ENCODE measurements at places on chromosomes 1 and 21.

GRCh38 chr1:45051005-45051772 is 39.1 kb downstream of the UROD start:
- no peak for DNase-seq

DNA sequence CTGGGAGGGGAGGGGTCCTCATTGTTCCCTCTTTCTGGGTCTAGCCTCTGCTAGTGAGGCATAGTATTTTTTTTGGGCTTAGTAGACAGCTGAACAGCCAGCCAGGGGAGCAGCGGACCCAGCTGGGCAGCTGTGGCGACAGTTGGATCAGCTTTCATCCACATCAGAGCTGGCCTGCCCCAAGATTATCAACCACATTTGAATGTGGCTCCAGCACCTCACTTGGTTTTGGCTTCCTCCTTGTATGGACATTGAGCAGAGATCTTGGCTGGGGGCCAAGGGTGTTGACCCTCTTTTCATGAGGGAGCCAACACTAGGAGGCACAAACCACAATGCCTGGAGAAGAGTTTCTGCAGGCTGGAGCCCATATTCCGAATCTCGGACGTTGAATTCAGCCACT is 25.0 kb downstream of the WNT4 start:
- DNase-seq: no peak

DNA sequence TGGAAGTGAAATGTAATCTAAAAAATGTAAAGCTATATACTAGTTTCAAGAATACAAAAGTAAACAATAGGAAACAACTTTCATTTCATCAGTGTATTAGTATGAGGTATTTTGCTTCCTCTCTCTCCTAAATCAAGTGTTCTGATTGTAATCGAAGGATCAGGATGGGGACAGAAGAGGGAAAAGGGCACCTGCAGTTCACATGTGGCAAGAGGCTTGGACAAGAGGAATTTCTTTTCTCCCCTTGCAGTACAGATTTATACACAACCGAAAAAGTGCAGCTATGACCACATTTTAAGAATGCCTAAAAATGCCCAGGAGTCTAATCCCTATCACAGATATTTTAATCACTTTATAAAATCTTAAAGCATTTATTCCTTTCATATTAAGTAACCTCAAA is 63.7 kb downstream of the NRIP1 start:
- no peak for DNase-seq

DNA sequence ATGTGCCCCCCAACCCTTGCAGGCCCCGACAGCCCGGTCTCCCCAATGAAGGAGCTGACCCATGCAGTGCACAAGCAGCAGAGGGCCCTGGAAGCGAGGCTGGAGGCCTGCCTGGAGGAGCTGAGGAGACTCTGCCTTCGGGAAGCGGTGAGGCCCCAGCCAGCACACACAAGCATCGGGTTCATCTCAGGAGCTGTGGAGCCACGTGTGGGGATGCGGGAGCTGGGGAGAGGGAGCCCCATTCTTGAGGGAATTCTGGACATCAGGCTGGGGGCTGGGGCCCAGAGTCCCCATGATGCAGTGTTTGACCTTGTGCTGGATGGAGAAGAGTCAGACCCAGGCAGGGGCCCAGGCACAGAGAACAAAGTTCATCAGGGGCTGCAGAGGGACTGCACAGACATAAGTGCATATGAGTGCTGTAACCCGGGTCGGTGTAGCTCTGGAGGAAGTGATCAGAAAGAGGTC is 4.8 kb downstream of the INAVA start:
- no peak for DNase-seq

DNA sequence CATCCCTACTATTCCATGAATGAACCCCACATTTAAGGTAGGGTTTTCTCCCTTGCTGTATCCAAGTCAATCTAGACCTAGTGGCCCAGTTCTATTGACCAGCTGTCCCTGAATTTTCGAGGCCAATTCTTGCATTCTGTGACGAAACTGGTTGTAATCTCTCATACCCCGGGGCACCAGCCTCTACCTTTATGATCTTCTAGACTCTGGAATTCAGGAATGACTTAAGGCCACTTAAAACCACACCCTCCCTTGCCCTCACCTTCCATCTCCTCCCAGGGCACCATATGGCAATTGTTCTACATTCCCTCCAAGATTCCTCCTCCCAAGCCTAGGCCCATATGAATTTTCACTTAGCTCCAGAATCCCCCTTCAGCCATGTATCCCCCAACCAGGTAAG is 48.9 kb downstream of the RHOU start:
- DNase-seq: no peak

DNA sequence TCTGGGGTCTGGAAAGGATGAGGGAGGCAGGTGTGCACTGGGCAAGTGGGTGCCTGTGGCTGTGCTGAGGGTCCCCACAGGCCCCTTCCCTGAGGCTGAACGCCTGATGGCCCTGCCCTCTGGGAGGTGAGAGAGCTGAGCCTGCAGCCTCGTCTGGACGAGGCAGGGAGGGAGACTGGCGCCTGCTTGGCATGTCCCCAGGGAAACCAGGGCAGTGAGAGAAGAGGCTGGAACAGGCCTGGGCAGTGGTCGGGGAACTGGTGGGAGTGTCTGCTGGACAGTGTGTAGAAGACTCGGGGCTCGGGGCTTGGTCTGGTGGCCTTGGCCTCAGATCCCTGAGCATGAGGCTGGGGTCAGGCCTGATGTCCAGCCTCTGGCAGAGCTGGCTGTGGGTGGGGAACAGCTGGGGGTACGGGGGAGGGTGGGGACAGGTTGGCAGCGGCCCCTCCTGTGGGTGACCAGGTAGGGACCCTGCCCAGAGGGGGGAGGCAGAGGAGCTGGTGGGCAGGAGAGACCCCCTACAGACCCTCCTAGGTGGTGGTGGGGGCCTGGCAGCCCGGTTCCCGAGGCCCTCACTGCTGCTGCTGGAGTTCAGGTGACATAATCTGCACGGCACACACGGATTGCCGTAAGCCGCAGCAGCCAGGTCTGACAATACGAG is 30.8 kb upstream of the PLCH2 start:
- no peak for DNase-seq

DNA sequence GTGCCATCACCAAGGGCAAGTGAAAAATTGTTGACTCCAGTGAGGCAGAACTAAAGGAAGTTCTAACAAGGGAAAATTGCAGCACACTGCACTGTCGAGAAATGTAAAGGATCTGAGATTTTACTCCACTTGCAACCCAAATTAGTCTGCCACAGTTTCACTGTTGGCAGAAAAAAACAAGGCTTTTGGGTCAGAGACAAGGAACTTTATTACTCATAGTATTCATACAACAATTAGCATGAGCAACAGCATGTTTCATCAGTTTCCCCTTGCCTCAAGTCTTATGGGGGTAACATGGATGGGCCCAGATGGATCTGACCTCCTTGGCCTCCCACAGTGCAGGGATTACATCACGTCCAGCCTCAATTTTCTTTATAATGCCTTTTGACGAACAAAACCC is 125.3 kb downstream of the LTN1 start:
- DNase-seq: no peak

DNA sequence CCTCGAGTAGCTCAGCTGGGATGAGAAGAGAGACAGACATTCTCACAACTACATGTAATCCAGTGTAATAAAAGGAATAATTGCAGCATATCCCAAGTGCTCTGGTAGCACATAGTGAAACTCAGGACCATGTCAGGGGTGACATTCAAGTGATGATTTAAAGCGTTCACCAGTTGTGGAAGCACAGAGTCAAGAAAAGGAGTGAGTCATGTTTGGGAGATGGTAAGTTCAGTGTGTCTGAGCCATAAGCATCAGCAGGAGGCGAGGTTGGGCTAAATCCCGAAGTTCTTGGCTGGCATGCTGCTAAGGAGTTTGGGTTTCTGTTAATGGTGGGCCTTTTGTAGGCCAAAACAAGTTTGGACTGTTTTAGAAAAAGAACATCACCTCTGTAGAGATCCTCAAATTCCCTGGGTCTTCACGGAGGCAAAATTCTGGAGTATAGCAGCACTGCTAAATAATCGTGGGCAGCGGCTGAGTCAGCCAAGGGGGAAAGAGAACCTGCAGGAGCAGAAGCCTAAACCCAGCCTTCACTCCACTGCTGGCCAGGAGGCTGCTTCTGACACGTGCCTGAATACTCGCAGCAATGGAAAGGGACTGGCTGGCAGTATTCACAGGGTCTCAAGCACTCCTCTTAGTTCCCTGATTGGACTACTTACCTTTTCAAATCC is 7.2 kb upstream of the NHLH1 start:
- no peak for DNase-seq

DNA sequence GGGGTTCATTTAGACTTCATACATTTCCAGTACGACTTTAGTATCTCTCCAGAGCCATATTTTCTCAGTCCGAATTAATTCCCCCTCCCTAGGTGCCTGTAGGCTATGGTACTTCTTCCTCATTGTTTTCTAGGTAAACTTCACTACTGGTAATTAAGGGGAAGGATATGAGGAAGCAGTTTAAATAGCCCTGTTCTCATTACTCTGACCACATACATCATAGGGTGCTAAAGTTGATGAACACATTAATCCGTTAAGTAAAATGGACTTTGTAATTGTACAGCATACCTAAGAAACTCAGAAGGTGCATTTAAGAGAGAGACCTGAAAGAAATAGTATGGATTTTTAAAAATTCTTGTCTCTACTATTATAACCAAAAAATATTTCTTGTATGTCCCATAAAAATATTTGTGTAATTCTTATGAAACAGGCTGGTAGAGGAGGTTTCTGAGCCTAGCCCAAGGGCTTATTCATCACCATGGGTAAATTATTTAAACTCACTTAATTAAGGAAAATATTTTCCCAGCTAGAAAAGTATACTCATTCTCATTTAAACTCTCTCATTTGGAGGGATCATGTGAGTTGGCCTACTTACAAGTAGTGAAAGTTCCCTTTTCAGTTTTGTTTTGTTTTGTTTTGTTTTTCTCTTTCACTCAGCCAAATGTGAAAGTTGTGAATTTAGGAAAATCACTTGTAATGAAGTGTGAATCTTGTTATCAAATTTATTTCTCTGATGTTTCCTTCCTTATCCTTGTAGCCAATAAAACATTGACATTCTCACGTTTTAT is 2.0 kb downstream of the PRMT6 start:
- no peak for DNase-seq

- no peak for DNase-seq
Measured at GRCh38 chr1:147912553-147912952, 10.0 kb downstream of the GJA8 start.

GRCh38 chr21:25878344-25878743 is 143.6 kb downstream of the GABPA start:
- no peak for DNase-seq

GRCh38 chr1:89954401-89954800 is 40.5 kb upstream of the ZNF326 start:
- no peak for DNase-seq

- DNase-seq: no peak
Measured at GRCh38 chr1:168365719-168366479, 85.2 kb downstream of the TBX19 start.

- DNase-seq: no peak
Measured at GRCh38 chr1:30692948-30693301, 30.5 kb downstream of the MATN1 start.

DNA sequence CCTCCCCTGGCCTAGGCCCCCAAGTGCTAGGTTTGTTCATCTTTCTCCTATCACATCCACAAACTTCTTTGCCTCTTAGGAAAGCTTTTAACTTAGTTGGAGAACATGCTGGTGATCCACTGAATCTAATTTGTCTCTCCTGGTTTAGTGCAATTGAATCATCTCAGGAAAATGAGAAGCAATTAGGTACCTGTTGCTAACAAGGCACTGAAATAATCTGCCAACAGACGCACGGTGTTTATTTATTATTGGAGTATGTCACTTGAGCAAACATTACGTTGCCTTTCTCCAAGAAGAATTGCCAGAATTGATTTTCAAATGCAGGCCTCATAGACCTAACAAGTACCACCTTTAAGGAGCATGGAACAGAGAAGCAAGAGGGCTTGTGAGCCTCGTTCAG is 309.4 kb downstream of the NFIA start:
- no peak for DNase-seq

DNA sequence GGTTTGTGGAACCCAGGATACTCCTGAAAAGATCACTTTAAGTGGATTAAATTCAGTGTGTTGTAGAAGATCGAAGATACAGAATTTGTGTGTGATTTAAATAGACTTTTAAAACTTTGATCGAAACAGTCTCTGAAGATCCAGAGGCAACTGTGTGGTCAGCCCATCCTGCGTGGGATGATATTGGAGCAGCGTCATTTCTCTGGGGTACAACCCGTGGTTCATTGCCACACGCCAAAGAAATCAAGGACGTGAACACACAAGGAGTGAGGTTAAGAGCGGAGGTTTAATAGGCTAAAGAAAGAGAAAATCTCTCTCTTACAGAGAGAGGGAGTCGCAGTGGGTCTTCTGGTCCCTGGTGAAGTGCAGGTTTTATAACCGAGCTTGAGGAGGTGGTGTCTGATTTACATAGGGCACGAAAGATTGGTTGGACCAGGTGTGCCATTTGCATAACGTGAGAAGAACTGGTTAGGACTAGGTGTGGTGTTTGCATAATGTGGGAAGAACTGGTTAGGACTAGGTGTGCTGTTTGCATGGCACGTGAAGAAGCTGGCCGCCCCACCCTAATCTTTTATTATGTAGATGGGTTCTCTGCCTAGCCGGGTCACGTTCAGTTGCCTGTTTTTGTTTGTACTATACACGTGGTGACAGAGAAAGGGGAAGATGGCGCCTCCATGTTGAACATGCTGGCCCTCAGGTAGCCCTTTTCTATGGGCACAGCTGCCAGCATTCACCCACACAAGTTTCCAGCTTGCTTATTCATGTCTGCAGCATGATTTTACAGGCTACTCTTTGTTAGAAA is 82.3 kb downstream of the ADSS2 start:
- DNase-seq: no peak

DNA sequence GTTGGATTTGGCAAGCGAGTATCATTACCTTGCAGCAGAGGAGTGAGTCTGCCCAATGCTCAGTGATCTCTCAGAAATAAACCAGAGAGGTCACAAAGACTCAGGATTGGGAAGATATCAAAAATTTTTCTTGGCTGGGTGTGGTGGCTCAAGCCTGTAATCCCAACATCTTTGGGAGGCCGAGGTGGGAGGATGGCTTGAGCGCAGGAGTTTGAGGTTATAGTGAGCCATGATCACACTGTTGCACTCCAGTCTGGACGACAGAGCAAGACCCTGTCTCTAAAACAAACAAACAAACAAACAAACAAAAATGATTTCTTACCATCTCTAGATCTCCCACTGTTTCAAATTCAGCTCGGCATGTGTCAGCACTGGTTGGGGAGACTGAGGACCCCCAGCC is 13.3 kb upstream of the BECN2 start:
- DNase-seq: no peak

GRCh38 chr1:2784854-2785630 is 16.5 kb downstream of the TTC34 start:
- DNase-seq: no peak

GRCh38 chr21:45457161-45457831 is 52.3 kb downstream of the COL18A1 start:
- no peak for DNase-seq

- DNase-seq: no peak
Measured at GRCh38 chr1:81237473-81238089, 563.2 kb upstream of the ADGRL2 start.

Data from tibial nerve (tissue), 4 donors.